ENCODE measurements at places on chromosomes 7 and 10.
A peak's percentile ranks its signal among the peaks of the same experiment; 100 is the strongest.

GRCh38 chr7:127683776-127684681, 32.0 kb downstream of the SND1 start:
- DNase-seq, result peak; percentile 49

DNA sequence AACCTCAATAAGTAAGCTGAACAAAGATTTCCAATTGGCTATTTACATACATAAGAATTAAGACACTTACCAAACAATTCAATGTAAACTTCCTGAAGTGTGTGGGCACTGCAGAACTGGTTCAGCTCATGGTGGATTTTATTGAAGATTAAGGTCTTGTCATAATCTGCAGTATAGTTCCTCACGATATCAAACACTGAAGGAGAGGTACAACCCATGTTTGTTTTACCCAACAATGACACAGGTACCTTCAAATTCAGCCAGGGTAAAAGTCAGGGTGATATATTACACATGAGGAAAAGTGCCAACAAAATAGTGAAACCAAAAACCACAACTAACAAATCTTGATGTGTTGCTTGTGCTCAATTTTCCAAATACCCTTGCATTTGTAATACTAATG, 10.0 kb downstream of the ERLIN1 start:
- no peak for DNase-seq

DNA sequence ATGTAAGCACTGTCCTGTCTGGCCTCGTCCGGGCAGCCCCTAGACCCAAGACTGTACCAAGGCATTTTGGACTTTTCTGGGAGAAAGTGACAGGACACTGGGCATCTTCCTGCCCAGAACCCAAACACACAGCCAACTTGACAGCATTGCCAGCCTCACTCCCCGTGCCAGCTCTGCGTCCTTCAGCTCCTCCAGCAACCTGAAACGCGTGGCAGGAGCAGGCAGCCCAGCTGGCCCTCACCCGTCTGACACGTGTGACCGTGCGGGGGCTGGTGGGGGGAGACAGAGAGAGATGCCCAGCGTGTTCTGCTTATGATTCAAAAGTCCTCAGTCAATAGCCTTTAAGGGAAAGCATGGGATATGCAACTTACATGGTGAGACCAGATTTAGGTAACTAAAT, 50.3 kb upstream of the SLC29A3 start:
- DNase-seq, result no peak

GRCh38 chr7:26583094-26583648, 281.2 kb downstream of the SKAP2 start:
- no peak for DNase-seq

GRCh38 chr10:11793762-11794479, 29.2 kb upstream of the PROSER2 start:
- DNase-seq, result no peak

- DNase-seq, result no peak
Observed at GRCh38 chr7:104836976-104837375, 177.0 kb upstream of the KMT2E start.

GRCh38 chr10:48472501-48473069, 132.3 kb downstream of the ARHGAP22 start:
- no peak for DNase-seq
